ENCODE measurements at places on chromosomes 1 and 21.

DNA sequence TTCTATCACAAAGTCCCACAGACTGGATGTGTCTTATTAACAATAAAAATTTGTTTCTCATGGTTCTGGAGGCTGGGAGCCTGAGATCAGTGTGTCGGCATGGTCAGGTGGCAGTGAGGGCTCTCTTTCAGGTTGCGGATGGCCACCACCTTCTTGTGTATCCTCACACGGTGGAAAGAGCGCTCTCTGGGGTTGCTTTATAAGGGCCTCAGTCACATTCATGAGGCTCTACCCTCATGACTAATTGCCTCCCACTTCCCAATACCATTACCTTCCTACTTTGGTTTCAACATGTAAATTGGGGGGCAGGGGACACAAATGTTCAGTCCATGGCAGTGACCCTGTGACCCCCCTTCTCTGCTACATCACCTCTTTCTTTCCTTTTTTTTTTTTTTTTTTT, 20.7 kb upstream of the MX1 start:
- no peak for DNase-seq

- DNase-seq: no peak
Observed at GRCh38 chr1:208203127-208203847, 40.9 kb downstream of the PLXNA2 start.

- no peak for DNase-seq
Observed at GRCh38 chr1:166488327-166488726, 321.5 kb upstream of the FAM78B start.

DNA sequence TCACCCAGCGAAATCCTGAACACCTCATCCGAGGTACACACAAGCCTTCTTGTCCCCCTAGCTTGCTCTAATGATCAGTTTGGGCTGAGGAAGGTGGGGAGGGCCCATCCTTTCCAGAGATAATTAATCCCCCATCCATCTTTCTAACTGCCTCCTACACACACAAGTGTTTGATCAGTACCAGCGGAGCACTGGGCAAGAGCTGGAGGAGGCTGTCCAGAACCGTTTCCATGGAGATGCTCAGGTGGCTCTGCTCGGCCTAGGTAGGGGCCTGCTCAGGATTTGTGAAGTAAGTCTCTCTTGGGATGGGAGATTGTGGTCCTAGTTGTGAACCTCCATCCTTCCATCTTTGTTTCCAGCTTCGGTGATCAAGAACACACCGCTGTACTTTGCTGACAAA, 5.8 kb downstream of the ANXA9 start:
- no peak for DNase-seq
